Neural progenitor cell (in vitro differentiated cells): ENCODE measurements at places on chromosomes 6 and 20.

GRCh38 chr6:35962779-35963560 lies 42.1 kb upstream of the SRPK1 start:
- DNase-seq: no peak

DNA sequence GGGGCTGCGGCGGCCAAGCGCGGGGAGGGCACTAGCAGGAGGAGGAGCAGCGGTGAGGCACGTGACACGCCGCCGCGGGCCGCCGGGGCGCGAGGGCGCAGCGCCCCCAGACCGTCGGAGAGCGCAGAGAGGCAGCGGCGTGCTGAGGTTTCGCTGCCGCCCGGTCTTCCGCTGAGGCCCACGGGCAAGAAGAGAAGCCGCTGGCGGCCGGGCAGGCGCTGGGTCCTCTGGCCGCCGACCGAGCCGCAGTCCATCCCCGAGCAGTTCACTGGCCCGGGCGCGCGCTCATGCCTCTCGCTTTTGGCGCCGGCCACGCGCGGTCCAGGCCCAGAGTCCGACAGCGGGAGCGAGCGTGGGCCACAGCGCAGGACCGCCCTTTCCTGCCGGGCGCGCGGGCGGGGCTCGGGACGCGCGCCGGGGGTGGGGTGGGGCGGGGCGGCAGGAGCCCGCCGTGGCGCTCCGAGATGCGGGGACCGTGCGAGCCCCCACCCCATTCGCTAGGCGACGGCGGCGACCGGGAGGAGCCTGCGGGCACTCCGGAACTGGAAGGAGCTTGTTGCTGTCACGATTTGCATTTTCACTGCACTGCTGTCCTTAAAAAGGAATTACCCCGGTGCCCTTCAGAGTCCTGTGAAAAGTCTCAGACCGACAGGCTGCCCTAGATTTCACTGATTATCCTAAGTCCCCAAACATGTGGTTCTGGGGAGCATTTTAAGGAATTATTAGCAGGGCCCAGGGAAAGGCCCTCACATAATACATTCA lies at the start of gene MCUR1:
TSS of gene MCUR1 (minus strand) at position 382 of the 762 bp plus-strand sequence. CDS start at position 254, 128 bp downstream.
- DNase-seq: peak; percentile 93

DNA sequence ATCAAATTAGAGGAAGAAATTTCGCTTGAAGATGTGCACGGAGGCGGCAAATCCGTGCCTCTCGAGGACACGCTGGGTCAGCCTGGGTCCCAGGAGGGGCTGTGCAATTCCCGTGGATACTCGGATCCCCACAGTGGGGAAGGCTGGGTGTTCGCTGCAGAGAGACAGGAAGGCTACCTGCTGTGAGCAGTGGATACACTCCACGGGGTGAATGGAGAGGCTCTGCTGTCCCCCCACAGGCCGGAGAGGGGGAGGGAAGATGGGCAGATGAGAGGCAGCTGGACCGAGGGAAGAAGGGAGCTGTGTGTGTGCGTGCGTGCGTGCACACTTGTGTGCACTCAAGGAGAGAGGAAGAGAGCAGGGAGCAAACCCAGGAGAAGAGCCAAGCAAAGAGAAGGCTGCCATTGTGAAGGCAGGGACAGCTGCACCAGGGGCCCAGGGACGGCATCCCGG lies 57.3 kb downstream of the SULF2 start:
- no peak for DNase-seq

DNA sequence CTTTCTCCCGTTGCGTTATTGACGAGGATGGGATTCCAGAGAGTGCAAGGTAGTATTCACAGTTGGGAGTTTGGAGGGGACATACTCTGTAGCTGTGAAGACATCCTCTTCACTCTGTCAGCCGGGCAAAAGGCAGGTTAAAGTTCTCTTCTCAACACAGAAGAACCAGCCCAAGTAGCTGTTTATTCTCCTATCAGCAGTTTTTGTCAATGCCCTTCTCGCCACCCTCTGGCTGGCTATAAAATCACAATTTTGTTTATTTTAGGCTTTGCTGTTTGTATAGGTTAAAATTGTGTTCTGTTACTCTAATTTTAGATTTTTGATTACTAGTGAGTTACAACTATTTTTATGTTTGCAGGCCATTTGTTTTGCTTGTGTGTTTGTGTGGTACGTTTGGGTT lies 37.9 kb upstream of the MAS1 start:
- no peak for DNase-seq

DNA sequence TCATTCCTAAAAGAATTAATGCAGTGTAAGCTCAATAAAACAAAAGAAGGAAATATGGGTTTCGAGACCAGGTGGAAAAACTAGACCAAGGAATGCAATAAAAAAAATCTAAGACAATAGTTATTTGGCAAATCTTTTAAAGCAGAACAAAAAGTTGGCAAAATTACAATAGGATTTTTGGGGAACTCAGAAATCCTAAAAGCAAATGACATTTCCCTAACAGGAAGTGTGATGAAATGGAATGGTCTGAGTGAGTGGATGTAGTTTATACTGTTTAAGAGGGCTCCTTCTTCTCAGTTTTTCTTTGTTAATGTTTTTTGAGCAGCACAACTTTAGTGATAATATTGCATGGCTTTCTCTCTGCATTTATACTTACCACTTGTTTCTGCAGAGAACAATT lies 190.0 kb downstream of the PLCB4 start:
- no peak for DNase-seq
